Stimulated activated CD8-positive, alpha-beta memory T cell treated with anti-CD3 and anti-CD28 coated beads, Interleukin-15, amount 100 ng/mL, for 24 hours (primary cell): ENCODE measurements at places on chromosomes 2 and 18.

GRCh38 chr2:122105877-122106206, 350.4 kb downstream of the TSN start:
- no peak for DNase-seq

DNA sequence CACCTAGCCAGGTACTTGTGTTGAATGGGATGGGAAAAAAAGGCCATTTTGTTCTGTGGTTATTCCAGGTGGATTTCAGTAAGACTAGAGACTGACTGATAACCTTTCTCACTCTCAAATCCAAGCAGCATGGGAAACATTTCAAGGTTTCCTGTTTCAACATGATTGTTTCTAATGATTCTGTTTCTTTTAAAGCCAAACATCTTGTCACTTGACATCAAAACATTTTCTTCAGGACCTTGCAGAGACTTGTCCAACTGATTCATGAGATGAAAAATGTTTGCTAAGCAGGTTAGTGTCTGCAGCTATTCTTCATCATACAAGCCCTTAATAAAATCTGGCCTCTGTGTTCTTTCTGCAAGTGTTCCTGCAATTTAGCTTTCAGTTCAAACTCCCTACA, 456.5 kb upstream of the CWC22 start:
- no peak for DNase-seq

DNA sequence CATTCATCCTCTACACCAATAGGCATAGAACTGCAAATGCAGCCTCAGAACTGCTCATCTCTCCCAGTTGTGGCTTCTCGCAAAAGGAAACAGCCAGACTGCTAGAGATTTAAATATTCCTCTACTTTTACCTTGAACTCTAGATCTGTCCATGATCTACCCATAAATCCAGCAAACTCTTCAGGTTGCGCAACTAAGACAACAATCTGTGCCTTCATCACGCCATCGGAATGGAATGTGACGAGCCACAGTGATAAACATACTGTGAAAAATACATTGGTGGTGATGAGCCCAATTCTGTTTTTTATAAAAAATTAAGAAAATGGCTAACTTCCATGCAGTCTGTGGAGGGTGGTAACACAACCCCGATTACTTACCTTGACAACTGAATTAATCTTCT, 626.7 kb downstream of the LRRTM4 start:
- no peak for DNase-seq

DNA sequence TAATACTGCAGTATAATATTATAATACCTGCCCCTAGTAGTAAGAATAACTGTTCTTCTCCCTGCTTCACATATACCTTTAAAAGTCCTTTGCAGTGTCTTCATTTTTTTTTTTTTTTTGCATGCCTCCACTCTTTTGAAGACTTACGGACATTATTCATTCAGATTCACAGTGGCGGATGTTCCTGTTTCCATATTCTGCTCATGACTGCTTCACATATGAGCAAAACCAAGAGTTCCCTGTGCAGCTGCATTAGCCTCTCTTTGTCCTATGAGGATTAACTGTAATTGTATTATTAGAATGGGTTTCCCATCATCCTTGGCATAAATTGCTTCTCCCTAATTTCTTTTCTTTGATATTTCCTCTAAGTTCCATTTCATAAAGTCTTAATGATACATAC, 12.8 kb downstream of the IL18RAP start:
- DNase-seq: no peak

- DNase-seq: no peak
Observed at GRCh38 chr2:127968610-127969339, 59.1 kb downstream of the SAP130 start.

GRCh38 chr2:234447189-234447588, 49.7 kb downstream of the ARL4C start:
- DNase-seq: no peak

DNA sequence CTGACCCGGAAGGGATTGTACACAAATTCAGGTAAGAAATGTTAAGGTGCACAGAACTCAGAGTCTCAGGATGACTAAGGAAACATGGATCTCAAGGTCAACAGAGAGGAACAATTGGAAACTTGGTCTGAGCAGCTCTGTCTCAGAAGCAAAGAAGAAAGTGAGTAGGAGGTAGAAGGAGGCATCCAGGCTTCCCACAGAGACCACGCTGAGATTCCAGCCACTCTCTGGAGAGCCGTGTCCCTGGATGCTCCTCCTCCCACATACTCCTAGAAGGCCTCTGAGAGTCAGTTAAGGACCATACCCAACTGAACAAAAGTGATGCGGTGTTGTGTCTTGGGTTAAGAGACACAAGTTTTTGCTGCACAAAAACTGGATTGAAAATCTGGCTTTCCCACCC, 8.6 kb upstream of the PLB1 start:
- no peak for DNase-seq

DNA sequence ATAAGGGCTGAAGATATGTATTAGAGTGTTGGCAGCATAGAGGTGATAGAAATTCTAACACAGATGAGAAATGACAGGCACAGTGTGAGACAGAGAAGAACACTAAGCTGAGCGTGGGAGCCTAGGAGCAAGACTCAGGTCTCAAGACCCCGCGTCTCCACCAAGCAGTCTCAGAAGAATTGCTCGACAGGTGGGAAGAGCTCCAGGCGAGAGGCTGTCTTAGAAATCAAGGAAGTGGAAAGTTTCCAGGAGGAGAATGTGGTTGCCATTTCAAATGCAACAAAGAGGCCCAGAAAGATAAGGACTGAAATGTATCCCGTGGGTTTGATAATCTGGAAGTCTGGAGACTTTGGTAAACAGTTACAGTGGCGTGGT, 31.5 kb upstream of the CAB39 start:
- DNase-seq: no peak

- DNase-seq: no peak
Observed at GRCh38 chr18:35239314-35239713, 1.5 kb upstream of the ZNF397 start.

DNA sequence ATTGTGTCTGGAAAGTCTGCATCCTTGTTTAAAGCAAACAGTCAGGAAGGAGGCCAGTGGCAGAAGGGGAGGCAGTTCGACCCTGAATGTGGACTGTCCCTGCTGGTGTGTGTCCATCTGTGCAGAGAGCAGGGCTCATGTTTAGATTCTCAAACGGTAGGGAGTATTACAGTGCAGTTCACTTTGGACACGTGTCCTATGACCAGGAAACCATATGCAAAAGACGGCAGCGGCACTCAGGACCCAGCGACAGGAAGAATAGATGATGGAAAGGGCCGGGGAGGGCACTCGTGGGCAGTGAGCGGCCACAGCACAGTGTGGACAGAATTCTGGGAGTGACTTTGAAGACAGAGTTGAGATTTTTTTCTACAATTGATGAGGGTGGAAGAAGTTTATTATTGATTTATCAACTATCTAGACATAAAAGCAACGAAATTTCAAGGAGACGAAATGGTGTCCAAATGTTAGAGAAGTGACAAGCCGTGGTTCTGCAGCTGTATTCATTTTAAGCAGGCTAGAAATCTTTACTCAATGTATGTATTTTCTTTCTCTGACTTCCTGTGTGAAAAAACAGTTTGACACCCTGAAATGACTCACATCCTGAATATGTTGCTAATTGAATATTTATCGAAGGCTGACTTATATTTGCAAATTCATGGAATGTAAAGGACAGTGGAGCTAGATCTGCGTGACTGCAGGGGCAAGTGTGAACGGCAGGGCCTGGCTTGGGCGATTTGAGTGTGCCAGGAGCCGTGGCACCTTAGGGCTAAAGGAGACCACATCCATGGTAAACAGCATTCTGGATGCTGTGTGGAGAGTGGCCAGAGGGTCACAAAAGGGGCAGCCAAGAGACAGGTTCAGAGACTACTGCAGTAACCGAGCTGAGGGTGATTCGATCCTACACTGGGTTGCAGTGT, 214.2 kb downstream of the PTGR3 start:
- peak; percentile 13 for DNase-seq

DNA sequence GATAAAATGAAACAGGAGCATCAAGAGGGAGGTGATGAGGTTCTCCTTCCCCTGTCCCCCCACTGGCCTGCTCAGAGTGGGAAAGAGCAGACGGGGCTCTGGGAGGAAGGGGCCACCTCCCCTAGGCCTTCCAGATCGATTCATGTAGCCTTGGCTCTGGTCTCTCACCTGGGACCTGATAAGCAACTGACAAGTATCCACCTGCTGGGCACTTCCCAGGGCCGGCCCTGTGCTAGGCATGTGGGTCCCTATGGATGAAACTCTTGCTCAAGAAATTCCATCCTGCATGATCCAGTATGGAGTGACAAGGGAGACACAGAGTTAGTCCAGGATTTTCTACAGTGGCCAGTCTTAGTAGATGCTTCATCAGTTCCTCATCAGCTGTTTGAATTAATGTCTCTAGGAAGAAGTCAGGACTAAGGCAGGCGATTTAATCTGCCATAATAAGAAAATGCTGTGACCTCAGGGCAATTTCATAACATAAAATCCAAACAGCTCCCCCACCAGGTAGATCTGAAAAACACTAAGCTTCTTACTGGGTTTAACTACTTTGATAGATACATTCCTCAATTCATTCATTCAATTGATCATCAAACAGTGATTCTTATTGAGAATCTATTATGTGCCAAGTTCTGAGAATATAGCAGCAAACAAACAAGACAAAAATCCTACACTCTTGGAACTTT, 44.7 kb upstream of the ZFP36L2 start:
- DNase-seq: no peak

GRCh38 chr18:62521593-62521992, 1.2 kb upstream of the ZCCHC2 start:
- DNase-seq: no peak

GRCh38 chr2:188276255-188276654, 15.4 kb upstream of the GULP1 start:
- DNase-seq: no peak

DNA sequence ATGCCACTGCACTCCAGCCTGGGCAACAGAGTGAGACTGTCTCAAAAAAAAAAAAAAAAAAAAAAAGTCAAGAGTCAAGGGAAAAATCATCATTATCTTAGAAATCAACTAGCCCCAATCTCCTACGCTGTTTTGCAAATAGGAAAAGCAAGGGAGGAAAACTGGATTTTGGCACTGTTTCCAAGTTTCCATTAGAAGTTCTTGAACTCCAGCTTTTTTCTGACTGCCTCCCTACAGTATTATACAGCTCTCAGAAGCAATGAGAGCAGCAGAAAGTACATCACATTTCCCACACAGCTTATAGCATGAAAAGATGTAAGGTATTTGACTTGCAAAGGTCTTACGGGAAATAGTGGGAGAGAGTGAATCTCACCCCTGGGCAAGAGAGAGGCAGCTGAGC, 127.8 kb downstream of the OSR1 start:
- DNase-seq: no peak

DNA sequence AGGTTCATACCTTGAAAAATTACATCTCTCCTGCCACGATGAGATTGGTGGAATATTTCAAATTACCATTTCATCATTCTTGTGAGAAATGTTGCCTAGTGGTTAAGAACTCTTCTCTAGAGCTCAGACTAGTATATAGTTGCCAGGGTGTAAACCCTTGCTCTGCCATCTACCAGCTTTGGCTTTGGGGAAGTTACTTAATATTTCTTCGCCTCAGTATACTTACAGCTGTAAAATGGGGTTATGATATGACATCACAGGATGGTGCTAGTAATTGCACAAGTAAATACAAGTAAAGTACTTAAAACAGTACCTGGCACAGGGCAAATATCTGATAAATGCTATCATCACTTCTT, 1.5 kb downstream of the SPOPL start:
- DNase-seq: no peak

DNA sequence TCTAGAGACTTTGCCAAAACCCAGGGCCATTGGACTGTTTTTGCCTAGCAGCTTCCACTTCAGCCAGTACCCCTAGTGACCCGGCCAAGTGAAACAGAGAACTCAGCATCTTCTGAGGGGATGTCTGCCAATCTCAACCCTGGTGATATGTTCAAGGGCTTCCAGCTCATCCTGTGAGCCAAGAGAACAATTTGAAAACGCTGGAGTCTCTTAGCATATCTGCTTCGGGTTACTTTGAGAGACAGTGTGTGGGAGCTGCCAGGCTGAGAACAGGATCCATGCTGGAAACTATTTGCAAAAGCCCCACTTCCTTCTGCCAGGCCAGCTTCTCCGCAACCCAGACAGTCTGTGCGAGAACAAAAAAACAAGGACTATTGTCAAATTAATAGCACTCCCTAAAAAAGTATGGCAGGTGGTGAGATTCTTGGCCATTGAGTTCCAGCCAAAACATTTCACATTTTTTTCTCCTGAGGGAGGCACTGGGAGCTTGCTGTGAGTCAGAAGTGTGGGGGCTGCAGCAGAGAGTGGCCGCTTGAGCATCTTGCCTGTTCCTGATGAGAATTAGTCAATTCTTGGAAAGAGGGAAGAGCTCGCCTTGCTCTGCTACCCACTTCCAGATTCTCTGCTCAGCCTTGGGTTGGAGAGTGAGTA, 395.6 kb upstream of the TRIB2 start:
- no peak for DNase-seq

- DNase-seq: no peak
Observed at GRCh38 chr2:234158812-234159211, 108.3 kb downstream of the SPP2 start.
